ENCODE measurements at places on chromosomes 2 and 18. TPM values are rescaled to one million over a fixed set of nuclear protein-coding genes. Genes with fewer than 3 reads are reported as not detected.
A peak's percentile ranks its signal among the peaks of the same experiment; 100 is the strongest.

DNA sequence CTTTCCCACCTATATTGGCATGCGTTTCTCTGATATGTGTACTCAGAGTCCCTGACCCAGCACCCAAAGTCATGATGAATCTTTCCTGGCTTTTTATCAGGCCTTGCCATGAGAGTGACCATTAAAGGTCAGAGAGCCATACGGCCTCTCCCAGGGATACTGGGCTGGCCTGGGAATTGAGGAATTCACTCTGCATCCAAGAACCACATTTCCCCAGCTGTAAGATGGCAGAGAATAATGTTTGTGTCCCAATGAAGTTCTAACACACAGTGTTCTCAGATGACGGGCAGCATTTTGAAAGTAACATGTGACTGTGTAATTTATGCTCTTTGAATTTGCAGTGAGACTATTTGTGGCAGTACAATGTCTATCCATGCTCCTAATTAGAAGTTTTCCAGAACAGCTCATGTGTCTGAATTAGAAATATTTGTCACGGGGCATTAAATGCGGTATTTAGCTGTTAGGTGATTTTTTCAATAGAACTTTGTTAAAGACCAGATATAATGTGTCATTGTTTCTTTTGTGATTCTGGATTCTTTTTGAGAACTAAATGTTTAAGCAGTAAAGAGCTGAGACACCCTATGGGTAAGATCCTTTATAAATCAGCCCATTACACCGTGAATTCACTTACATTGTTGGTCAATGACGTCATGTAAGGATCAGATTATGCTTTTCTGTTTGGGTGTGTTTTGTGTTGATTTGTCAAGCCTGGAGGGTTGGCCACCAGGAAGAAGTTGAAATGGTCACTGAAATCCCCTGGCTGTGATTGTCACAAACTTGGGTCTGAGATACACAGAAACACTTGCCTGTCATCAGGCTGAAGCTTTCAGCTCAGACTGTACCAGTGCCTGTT lies 7.3 kb upstream of the SLC3A1 start:
- H3K4me3 ChIP-seq = no peak overlapping the region
- H3K36me3 ChIP-seq = no peaks in the 10 kb centered on the region
- H3K4me1 ChIP-seq = peaks cover 15% of the 10 kb centered on the region
- no peaks in the 10 kb centered on the region for H3K27me3 ChIP-seq
- H3K27ac ChIP-seq = peak overlapping the region; percentile 84
- no peak for DNase-seq

Gene SERPINB3
- total RNA-seq = 30.1 TPM

Gene CLASP1
- total RNA-seq = 53.3 TPM

DNA sequence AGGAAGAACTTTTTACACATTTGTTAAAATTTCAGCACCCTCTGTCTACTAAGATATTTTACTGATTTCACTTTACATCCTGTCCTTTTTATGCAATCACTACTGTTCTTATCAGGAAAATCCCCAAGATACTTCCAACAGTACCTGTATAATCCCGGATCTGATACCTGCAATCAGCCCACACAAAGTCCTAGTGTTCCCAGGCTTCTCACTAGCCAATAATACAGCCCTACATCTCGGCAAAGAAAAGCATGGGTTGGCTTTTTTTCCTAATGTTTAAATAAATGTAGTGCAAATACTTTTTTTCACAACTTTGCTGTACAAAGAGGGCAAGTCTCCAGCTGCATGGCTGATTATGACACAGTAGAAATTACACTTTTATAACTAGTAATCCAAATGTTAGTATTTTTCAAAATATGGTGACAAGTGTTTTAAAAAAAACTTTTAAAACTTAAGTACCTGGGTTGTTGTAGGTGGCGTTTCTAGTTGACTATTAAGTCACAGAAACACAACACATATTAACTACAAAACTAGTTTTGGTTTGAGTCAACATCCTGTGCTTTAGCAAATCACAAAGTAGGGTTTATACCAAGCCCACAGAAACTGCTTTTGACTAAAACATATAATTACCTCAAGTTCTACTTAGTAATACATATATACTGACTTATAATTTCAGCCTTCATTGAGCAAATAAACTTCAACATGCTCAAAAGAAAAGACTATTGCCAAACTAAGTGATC lies 19.5 kb downstream of the CNOT11 start:
- no peak overlapping the region for H3K4me3 ChIP-seq
- peaks cover 73% of the 10 kb centered on the region for H3K36me3 ChIP-seq
- no peak overlapping the region for H3K27ac ChIP-seq
- no peaks in the 10 kb centered on the region for H3K4me1 ChIP-seq
- no peak for DNase-seq

- H3K27ac ChIP-seq = no peak overlapping the region
- H3K36me3 ChIP-seq = no peaks in the 10 kb centered on the region
- no peak for DNase-seq
- H3K4me3 ChIP-seq = no peak overlapping the region
- H3K4me1 ChIP-seq = no peaks in the 10 kb centered on the region
Measured at GRCh38 chr2:44126106-44126797, 42.4 kb upstream of the PPM1B start.

DNA sequence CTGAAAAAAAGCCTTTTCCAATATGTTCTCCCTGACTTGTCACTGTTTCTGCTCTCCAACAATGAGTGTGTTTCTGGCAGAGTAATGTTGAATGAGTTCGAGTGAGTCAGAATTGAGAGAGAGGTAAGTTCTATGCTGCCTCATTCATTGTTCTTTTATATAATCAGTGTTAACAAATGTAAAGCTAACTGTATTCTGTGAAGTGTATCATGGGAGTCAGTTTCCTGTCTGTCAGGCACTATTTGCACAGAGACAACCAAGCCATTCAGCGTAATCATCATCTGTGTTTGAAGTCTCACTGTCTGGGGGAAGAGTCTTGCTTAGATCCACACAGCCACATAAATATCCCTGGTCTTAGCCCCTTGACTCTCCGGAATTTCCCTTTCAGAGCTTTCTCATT lies 22.0 kb upstream of the UPP2 start:
- no peaks in the 10 kb centered on the region for H3K27me3 ChIP-seq
- no peaks in the 10 kb centered on the region for H3K36me3 ChIP-seq
- H3K27ac ChIP-seq = no peak overlapping the region

Gene ZNF519
- total RNA-seq = 1.9 TPM

Gene GLI2
- 6.7 TPM for total RNA-seq

DNA sequence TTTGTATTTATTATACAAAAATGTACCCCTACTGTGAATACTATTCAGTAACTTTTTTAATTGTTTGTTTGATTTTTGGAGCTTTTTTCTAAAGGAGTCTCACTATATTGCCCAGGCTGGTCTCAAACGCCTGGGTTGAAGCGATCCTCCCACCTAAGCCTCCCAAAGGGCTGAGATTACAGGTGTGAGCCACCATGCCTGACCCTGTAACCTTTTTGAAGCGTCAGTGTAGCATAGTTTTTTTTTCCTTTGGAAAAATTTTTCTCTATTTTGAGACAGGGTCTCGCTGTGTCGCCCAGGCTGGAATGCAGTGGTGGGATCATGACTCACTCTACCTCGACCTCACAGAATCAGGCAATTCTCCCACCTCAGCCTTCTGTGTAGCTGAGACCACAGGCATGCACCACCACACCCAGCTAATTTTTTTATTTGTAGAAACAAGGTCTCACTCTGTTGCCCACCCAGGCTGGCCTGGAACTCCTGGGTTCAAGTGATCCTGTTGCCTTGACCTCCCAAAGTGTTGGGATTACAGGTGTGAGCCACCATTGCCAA lies 2.0 kb downstream of the GMCL1 start:
- peaks cover 37% of the 10 kb centered on the region for H3K4me1 ChIP-seq
- H3K36me3 ChIP-seq = no peaks in the 10 kb centered on the region
- no peak for DNase-seq
- H3K27ac ChIP-seq = no peak overlapping the region
- H3K4me3 ChIP-seq = no peak overlapping the region

GRCh38 chr2:28658369-28658768 lies 93.3 kb upstream of the PPP1CB start:
- H3K27me3 ChIP-seq = no peaks in the 10 kb centered on the region
- H3K4me1 ChIP-seq = peaks cover 50% of the 10 kb centered on the region
- H3K27ac ChIP-seq = peak overlapping the region; percentile 10
- H3K36me3 ChIP-seq = no peaks in the 10 kb centered on the region

GRCh38 chr2:228681426-228681825 lies 499.9 kb upstream of the SPHKAP start:
- no peak overlapping the region for H3K4me3 ChIP-seq
- no peaks in the 10 kb centered on the region for H3K36me3 ChIP-seq
- peaks cover 4% of the 10 kb centered on the region for H3K4me1 ChIP-seq
- no peak overlapping the region for H3K27ac ChIP-seq

Gene ATIC
- 49.8 TPM for total RNA-seq

- H3K4me3 ChIP-seq = no peak overlapping the region
- H3K27ac ChIP-seq = no peak overlapping the region
- H3K4me1 ChIP-seq = no peaks in the 10 kb centered on the region
- DNase-seq = no peak
- no peaks in the 10 kb centered on the region for H3K36me3 ChIP-seq
Measured at GRCh38 chr2:13649918-13650317, 933.2 kb downstream of the TRIB2 start.

- no peak overlapping the region for H3K27ac ChIP-seq
- no peaks in the 10 kb centered on the region for H3K36me3 ChIP-seq
- no peak overlapping the region for H3K4me3 ChIP-seq
- DNase-seq = no peak
- H3K27me3 ChIP-seq = no peaks in the 10 kb centered on the region
Measured at GRCh38 chr2:151354807-151355206, 2.6 kb upstream of the TNFAIP6 start.

Gene PSME4
- total RNA-seq = 40.7 TPM

Gene DLX2
- total RNA-seq = 0.30 TPM

- no peaks in the 10 kb centered on the region for H3K27me3 ChIP-seq
- no peak for DNase-seq
- no peaks in the 10 kb centered on the region for H3K4me1 ChIP-seq
- H3K27ac ChIP-seq = no peak overlapping the region
- H3K4me3 ChIP-seq = no peak overlapping the region
Measured at GRCh38 chr18:5091741-5092140, 105.3 kb downstream of the AKAIN1 start.

DNA sequence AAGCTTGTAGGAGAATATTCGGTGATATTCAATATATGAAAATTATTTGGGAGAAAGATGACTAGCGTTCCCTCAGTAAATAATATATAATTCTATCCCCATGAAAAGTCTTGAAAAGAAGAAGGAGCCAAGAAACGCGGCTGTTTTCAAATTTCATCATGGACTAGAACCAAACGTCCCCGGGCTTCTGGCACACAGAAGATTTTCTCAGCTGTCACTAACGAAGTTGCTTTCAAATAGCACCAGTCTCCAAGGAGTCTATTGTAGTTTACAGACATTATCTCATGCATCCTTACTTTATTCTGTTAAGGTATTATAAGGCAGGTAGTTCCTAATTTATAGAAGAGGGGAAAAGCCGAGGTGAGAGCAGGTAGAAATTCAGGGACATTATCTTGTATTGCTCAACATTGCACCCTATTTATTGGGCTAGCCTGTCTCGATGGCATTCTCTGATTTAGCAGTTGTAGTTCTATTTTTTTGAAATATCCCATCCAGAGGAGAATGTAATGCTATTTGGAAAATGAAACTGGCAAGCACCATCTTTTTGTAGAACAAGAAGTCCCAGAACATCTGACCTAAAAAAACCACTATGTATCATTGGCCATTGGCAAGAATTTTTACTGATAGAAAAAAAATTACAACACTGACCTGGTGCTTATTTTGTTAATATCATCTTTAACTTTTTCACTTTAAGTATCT lies 198.1 kb upstream of the RASGRP3 start:
- no peaks in the 10 kb centered on the region for H3K36me3 ChIP-seq
- peak overlapping the region; percentile 67 for H3K27ac ChIP-seq
- H3K27me3 ChIP-seq = no peaks in the 10 kb centered on the region
- H3K4me3 ChIP-seq = no peak overlapping the region
- DNase-seq = no peak

Gene RFTN2
- total RNA-seq = 5.1 TPM

Gene FOXI3
- total RNA-seq = 0.21 TPM

Gene MYO5B
- 30.3 TPM for total RNA-seq

DNA sequence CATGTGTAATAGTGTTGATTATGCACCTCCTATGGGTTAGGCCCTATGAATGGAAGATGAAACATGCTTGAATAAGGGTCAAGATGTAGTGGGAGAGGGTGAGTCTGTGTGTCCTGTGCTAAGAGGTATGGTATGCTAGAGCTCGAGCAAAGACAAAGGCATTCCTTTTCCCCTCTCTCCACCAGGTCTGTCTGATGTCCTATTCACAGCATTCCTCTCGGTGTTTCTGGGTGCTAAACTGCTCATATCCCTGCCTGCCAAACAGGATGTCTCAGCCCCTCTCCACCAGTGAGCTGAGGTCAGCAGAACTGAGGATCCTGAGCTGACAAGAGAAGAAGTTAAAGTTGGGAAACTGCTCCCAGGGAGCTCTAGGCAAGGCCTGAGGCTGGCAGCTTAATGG lies 344.9 kb downstream of the TSN start:
- no peak for DNase-seq
- H3K4me3 ChIP-seq = no peak overlapping the region
- H3K27me3 ChIP-seq = no peaks in the 10 kb centered on the region
- H3K36me3 ChIP-seq = no peaks in the 10 kb centered on the region
- no peaks in the 10 kb centered on the region for H3K4me1 ChIP-seq
- H3K27ac ChIP-seq = no peak overlapping the region

Gene GKN2
- total RNA-seq = not detected

- H3K4me3 ChIP-seq = no peak overlapping the region
- no peak for DNase-seq
- H3K27ac ChIP-seq = no peak overlapping the region
Measured at GRCh38 chr2:48132271-48132625, 225.9 kb upstream of the FBXO11 start.

DNA sequence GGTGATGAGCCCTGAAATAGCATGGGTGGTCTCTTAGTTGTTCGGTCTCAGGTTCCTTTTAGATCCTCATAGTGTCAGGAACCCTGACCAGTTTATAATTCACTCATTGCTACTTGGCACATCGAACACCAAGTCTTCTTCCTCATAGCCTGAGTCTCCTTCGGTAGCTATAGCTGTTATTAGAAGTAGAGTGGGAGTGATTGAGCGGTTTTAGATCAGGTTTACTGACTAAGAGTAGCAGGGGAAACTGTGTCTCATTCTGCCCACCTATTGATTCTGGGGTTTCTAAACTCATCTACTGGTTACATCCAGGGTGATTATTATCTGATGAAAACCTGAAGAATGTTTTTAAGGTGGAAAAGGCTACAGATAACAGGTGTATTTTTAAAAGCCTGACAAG lies 114.6 kb downstream of the SETBP1 start:
- H3K36me3 ChIP-seq = no peaks in the 10 kb centered on the region
- no peak overlapping the region for H3K4me3 ChIP-seq
- H3K27me3 ChIP-seq = no peaks in the 10 kb centered on the region

Gene CXCR1
- total RNA-seq = not detected

- H3K27me3 ChIP-seq = no peaks in the 10 kb centered on the region
- no peak overlapping the region for H3K27ac ChIP-seq
- H3K4me1 ChIP-seq = no peaks in the 10 kb centered on the region
- no peak for DNase-seq
Measured at GRCh38 chr2:169272010-169272409, 90.3 kb downstream of the LRP2 start.

Gene IL1B
- total RNA-seq = not detected

GRCh38 chr2:42336361-42336965 lies 24.6 kb downstream of the COX7A2L start:
- no peak for DNase-seq
- H3K27me3 ChIP-seq = no peaks in the 10 kb centered on the region
- H3K4me3 ChIP-seq = no peak overlapping the region
- peaks cover 45% of the 10 kb centered on the region for H3K36me3 ChIP-seq

- no peak overlapping the region for H3K4me3 ChIP-seq
- H3K27ac ChIP-seq = no peak overlapping the region
- no peaks in the 10 kb centered on the region for H3K36me3 ChIP-seq
- H3K4me1 ChIP-seq = no peaks in the 10 kb centered on the region
Measured at GRCh38 chr2:95007031-95007609, 18.4 kb upstream of the MAL start.

Gene SLC40A1
- 20.4 TPM for total RNA-seq

GRCh38 chr18:36200354-36200771 lies 13.1 kb downstream of the MOCOS start:
- no peaks in the 10 kb centered on the region for H3K27me3 ChIP-seq
- H3K27ac ChIP-seq = no peak overlapping the region
- H3K4me3 ChIP-seq = no peak overlapping the region
- no peaks in the 10 kb centered on the region for H3K36me3 ChIP-seq

Measured in suprapubic skin (tissue), 4 donors.